Prostate gland (tissue), 2 donors: ENCODE measurements at places on chromosomes 7 and 10.

- DNase-seq: peak; percentile 77
These were observed 222.6 kb downstream of the MGMT start for GRCh38 chr10:129689671-129690071.

GRCh38 chr7:94154182-94154581 is 150.0 kb upstream of the BET1 start:
- no peak for DNase-seq

DNA sequence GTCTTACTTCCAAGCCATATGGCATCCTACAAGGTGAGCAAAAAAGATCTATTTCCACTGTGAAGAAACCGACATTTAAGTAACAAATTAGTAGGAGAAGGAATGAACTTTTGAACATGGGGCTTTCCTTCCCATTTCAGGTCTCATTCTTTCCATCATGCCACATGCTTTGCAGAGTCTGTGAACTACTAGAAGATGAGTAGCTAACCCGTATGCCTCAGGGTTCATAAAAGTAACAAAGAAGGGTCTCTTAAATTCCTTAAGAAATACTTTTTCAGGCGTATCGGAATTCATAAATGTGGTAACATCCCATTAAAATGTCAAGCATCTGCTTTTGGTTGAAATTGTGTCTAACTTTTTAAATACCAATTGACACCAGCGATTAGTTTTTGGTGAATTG is 81.3 kb upstream of the TNS3 start:
- DNase-seq: no peak

GRCh38 chr10:132556994-132557441 is 19.4 kb downstream of the INPP5A start:
- DNase-seq: no peak

GRCh38 chr10:95729323-95730055 is 26.5 kb upstream of the ENTPD1 start:
- DNase-seq: no peak

DNA sequence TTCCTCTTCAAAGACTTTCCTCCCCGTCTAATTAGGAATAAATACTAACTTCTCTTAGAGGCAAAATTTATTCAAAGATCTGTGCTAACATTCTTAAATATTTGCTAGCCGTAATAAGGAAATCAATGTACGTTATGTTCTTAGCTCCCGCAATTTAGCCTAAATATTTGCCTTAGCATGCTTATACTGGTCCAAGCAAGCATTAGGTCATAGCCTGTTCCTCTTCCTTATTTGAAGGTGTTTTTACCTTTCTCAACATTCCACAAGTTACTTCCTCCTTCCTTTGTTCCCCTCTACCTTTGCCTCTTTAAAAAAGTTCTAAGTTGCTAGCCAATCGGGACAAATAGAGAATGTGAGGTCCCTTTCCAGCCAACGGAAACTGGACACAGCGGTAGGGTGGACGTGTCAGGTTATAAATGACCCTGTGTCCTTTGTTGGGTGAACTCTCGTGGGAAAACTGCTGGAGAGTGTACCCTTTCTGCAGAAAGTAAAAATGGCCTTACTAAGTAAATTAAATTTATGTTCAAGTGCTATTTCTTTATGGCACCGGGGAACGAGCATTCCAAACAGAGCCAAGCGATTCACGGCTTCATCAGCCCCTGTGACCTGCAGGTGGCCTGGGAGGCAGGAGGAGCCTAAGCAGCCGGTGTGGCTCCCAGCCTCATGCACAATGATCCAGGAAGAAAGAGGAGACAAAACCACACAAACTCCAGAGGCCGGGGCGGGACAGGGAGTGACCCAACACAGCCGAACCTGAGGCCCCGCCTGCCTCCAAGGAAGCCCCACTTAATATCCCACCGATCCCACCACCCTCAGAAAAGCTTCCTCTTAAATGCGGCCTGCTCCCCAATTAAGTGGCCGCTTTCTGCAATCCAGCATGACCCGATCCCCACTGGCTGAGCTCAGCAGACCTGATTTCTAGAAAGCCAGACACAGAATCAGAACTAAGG is 67.0 kb downstream of the ZRANB1 start:
- DNase-seq: no peak

- DNase-seq: no peak
These were observed 9.6 kb upstream of the CCM2 start for GRCh38 chr7:44990109-44991023.

- DNase-seq: no peak
These were observed 603.9 kb downstream of the PTPRN2 start for GRCh38 chr7:157983502-157984422.

GRCh38 chr7:36514289-36515243 is 124.9 kb downstream of the ANLN start:
- no peak for DNase-seq
